ENCODE measurements at places on chromosomes 11 and 22. TPM values are rescaled to one million over a fixed set of nuclear protein-coding genes. Genes with fewer than 3 reads are reported as not detected.

DNA sequence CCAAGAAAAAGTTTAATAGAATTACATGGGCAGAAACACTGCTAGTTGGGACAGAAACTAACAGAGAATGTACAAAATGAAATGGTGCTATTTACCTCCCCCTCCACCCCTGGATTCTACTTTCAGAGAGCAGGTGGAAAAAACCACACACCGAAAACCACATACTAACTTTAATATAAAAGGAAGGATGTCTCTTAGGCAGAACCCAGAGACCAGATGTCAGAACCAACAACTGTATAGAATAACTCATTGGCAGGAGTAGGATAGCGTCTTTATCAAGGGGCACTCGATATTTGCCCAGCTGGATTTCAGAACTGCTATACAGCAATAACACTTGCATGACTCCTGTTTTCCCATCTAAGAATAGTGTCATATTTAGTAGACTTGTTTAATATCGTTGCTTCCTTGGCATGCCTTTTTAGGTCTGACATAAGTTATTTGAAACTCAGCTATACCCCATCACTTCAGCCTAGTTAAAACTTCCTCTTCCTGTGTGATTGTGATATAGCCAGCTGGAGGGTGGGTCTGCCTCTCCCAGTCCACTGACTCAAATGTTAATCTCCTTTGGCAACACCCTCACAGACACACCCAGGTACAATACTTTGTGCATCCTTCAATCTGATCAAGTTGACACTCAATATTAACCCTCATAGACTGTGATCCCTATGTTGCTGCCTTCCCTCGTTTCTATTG lies 1.2 kb downstream of the SLC22A25 start:
- no peak for DNase-seq

- DNase-seq, result no peak
These were observed 112.0 kb downstream of the PLEKHA7 start for GRCh38 chr11:16902182-16902581.

The TCN1 gene
- under 0.01 TPM for total RNA-seq

The NRXN2 gene
- 1.6 TPM for total RNA-seq

The PYGM gene
- 4.6 TPM for total RNA-seq

The GGTLC2 gene
- total RNA-seq, result not detected

GRCh38 chr11:130146796-130147195 lies 12.8 kb upstream of the ST14 start:
- peak; percentile 90 for DNase-seq

GRCh38 chr22:30405731-30406130 lies 8.9 kb downstream of the SEC14L2 start:
- DNase-seq, result no peak

The MS4A3 gene
- total RNA-seq, result 16.7 TPM

- DNase-seq, result no peak
These were observed 2.3 kb upstream of the RTN4RL2 start for GRCh38 chr11:57458060-57458409.

- no peak for DNase-seq
These were observed 15.8 kb downstream of the NAV2 start for GRCh38 chr11:19728436-19728835.

- DNase-seq, result no peak
These were observed 301.8 kb downstream of the NTM start for GRCh38 chr11:131672191-131672590.

DNA sequence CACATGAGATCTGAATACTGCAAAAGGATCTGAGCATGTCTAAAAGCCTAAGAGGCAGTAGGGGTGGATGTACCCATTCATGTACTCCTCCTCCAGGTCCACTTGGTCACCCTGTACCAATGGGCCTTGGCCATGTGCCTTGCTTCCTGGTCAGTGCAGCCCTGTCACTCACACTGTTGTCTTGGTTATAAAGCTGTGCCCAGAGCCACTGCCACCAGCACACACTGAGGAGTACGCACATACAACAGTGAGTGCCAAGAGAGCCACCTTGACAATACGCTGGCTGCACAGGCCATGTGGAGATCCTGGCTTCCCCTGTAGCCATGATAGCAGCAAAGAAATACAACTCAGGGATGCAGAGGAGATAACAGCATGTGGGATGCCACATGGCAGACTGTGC lies 96.4 kb upstream of the LDLRAD3 start:
- DNase-seq, result no peak

DNA sequence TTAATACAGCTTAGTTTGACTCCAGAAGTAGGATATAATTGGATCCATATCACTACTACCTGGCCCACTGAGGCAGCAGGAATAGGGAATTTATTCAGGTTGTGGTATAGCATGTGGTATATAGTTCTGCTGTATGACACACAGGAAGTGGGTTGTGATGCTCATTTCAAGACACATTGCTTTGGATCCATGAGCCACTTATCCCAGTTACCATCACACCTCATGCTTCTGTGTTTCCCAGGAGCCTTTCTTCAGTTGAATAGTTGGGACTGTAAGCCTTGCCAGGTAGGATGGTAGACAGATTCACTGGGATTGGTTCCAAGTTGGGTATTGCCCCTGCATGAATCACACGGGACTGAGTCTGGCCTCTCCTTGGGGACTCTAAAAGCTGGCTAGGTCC lies 9.9 kb upstream of the SLC37A2 start:
- no peak for DNase-seq

The DDI1 gene
- not detected for total RNA-seq

DNA sequence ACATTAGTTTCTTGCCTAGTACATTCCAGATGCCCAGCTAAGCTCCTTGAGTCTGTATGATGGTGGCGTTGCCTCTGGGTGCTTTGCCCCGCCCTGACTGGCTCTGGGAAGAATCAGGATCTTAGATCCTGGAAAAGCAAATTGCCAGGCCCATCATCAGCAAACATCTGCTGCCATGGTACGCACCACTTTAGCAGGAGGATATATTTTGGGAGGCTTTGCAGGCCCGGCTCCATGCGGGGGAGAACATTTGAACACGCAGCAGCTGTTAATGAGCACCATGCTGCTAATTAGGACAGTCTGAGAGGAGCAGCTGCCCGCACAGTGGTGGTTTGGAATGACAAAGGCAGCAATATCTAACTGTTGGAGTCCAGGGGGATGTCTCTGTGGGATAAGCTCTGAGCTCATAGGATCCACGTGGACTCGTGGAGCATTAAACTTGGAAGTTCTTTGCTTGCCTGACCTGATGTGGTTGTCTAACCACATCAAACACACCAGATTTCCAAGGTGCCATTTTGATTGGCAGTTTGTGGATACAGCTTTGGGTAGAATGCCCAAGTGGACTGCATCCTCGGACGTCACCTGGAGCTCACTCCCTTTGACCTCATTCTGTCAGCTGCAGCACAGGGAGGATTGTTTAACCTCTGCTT lies 217.0 kb upstream of the ZBED5 start:
- no peak for DNase-seq

The FOSL1 gene
- 24.5 TPM for total RNA-seq

DNA sequence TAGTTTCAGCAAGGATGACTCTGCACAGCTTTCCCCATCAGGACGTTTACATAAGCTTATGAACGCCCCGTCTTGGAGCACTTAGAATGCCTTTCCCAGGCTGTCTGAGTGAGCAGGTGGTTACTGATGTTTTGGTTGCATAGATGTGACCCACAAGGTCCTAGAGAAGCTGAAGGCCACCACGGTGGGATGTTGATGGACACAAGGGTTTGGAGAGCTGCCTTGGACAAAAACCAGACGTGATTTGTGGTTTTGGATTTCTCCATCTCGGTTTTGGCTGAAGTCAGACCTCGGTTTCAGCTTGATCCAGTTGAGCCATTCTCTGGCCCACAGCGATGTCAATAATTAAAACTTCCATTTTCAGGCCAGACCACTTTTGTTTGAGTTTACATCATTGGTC lies 151.9 kb downstream of the LDLRAD3 start:
- no peak for DNase-seq

The ELF5 gene
- not detected for total RNA-seq

GRCh38 chr11:31246451-31247165 lies 122.9 kb downstream of the DCDC1 start:
- DNase-seq, result no peak

The RTN4R gene
- 8.9 TPM for total RNA-seq

DNA sequence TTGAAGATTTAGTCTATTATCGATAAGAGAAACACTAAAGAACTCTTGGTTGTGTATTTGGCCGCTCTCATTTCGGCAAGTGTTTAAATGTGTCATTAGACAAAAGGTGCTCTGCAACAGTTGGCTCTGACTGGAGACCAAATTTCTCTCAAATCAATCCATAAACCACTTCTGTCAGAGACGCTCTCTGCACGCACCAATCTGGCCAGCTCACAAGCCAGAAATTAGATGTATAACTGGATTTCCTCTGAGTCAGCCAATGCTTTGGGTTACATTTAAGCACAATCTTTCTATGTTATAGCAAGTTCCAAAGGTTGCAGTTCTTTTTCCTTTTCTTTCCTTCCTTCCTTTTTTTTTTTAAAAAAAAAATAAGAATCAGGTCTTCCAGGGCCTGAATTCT lies 17.6 kb upstream of the PARVA start:
- no peak for DNase-seq

DNA sequence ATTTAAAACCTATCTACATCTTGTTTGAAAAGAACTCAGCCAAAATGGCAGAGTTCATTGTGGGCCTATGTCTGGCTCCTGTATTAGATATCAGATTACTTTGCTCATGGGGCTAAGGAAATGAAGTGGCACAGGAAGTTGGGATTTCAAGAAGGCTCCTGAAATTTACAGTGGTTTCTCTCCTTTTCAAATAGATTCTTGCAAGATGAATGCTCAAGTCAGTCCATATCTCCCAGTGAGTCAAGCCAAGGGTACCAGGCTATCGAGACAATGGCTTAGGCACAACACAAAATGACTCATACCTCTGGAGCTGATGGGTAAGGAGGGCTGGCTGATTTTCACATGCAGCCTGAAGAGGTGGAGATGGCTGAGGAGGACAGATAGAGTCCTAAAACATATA lies 24.1 kb upstream of the APOA1 start:
- DNase-seq, result no peak

- DNase-seq, result no peak
These were observed 15.0 kb downstream of the PTPRJ start for GRCh38 chr11:47995360-47995769.

- no peak for DNase-seq
These were observed 7.4 kb upstream of the CXCR5 start for GRCh38 chr11:118876286-118876685.

GRCh38 chr11:122439866-122440810 lies 215.4 kb upstream of the UBASH3B start:
- DNase-seq, result peak; percentile 21

DNA sequence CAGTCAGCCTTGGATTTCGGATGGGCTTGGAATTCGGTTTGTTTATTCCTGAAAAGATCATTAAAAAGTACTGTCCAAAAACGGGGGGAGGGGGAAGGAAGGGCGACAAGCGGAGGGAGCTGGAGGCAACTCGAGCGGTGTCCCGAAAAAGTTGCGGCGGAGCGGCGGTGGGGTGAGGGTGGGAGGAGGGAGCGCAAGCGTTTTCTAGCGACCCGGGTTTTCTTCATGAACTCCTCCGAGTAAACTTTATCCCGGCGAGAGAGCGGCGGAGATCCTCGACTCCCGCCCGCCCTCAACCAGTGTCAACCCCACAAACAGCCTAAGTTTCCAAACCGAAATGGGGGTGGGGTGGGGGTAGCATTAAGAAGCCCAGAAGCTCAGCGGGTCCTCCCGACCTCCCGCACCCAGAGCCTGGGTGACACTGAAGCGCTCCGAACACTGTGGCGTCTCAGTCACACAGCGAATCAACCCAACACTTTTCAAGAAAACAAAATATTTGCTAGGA lies 133.0 kb upstream of the C11orf58 start:
- DNase-seq, result peak; percentile 21

- no peak for DNase-seq
These were observed 43.6 kb upstream of the DDX6 start for GRCh38 chr11:118834427-118835028.

The NXPE2 gene
- total RNA-seq, result not detected

The FAM111A gene
- total RNA-seq, result 28.0 TPM

- no peak for DNase-seq
These were observed 57.9 kb downstream of the GRAMD4 start for GRCh38 chr22:46678003-46678657.

The SF3A1 gene
- total RNA-seq, result 125 TPM

The KRTAP5-10 gene
- not detected for total RNA-seq

DNA sequence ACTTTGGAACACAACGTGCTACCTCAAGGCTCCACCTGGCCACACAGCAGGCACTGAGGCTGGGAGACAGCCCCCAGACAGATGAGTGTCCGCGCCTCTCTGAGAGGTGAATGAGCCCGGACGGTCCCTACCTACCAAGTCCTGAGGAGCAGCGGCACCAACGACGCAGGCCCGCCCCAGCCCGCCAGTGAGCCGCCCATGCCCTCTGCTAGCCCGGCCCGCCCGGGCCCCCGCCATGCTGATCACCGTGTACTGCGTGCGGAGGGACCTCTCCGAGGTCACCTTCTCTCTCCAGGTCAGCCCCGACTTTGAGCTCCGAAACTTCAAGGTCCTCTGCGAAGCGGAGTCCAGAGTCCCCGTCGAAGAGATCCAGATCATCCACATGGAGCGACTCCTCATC lies at the start of gene DDI1:
TSS of gene DDI1 (plus strand) at position 53 of the 400 bp plus-strand sequence. CDS start at position 236, 183 bp downstream.
- DNase-seq, result no peak

DNA sequence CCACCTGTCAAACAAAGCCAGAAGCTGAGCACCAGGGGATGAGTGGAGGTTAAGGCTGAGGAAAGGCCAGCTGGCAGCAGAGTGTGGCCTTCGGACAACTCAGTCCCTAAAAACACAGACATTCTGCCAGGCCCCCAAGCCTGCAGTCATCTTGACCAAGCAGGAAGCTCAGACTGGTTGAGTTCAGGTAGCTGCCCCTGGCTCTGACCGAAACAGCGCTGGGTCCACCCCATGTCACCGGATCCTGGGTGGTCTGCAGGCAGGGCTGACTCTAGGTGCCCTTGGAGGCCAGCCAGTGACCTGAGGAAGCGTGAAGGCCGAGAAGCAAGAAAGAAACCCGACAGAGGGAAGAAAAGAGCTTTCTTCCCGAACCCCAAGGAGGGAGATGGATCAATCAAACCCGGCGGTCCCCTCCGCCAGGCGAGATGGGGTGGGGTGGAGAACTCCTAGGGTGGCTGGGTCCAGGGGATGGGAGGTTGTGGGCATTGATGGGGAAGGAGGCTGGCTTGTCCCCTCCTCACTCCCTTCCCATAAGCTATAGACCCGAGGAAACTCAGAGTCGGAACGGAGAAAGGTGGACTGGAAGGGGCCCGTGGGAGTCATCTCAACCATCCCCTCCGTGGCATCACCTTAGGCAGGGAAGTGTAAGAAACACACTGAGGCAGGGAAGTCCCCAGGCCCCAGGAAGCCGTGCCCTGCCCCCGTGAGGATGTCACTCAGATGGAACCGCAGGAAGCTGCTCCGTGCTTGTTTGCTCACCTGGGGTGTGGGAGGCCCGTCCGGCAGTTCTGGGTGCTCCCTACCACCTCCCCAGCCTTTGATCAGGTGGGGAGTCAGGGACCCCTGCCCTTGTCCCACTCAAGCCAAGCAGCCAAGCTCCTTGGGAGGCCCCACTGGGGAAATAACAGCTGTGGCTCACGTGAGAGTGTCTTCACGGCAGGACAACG lies 11.7 kb downstream of the CXCR5 start:
- no peak for DNase-seq

All from hematopoietic multipotent progenitor cell (in vitro differentiated cells).